ENCODE measurements at places on chromosomes 16 and 17. TPM values are rescaled to one million over a fixed set of nuclear protein-coding genes. Genes with fewer than 3 reads are reported as not detected.

DNA sequence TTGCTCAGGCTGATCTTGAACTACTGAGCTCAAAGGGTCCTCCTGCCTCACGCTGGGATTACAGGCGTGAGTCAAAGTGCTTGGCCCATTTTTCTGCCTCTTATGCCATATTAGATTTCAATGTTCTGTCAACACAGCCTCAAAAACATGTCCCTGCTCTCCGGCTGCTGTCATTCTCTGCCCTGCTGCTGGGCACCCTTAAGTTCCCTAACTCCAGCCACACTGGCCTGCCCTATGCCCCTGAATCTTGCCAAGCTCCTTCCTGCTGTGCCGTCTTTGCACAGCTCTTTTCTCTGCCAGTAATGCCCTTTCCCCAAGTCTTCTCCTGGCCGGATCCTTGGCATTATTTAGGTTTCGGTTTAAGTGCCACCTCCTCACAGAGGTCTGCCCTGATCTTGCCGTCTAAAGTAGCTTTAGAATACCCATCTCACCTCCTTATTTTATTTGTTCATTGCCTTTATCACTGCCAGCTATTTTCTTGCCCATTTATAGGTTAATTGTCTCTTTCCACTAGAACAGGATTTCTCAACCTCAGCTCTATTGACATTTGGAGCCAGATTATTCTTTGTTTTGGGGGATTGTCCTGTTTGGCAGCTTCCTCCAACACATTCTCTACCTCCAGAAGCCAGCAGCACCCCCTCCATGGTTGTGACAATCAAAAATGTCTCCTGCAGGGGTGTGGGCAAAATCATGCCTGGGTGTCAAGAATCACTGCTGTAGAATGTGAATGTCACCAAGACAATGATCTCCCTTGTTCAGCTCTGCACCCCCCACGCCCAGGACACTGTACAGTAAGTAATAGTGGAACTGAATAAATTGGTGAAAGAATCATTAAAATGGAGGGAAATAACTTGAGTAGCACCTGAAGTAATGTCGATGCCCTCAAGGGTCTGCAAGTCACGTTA, 168.2 kb downstream of the CYLD start:
- no peak for DNase-seq

DNA sequence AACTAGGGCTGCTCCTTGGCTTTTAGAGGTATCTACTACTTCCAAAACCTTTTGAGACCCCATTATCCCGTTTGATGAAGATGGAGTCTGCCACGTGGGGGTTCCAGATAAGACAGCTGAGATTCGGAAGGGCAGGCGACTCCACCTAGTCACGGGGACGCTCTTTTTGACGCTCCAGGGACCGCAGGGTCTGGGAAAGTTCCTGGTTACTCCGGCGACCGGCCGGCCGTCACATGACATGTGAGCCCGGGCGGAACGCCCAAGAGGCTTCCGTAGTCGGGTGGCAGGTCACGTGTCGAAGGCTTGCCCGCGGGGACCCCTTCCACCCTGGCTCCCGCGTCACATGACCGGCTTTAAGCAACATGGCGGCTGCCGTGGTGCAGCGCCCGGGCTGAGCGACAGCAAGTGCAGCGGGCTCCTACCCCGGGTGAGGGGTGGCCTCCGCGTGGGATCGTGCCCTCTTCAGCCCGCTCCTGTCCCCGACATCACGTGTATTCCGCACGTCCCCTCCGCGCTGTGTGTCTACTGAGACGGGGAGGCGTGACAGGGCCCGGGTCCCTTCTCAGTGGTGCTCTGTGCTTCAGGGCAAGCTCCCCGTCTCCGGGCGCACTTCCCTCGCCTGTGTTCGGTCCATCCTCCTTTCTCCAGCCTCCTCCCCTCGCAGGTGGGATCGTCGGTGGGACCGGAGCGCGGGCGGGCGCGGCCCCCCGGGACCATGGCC, at the start of gene SPNS1:
Gene SPNS1, plus strand, starts transcription at position 342 of the 721 bp plus-strand sequence. Its CDS starts 374 bp downstream, at position 716.
- DNase-seq, result peak; percentile 98

The C16orf74 gene
- total RNA-seq, result 30.9 TPM

The RASD1 gene
- total RNA-seq, result 28.4 TPM

GRCh38 chr17:72862276-72862999, 230.1 kb downstream of the SLC39A11 start:
- no peak for DNase-seq

DNA sequence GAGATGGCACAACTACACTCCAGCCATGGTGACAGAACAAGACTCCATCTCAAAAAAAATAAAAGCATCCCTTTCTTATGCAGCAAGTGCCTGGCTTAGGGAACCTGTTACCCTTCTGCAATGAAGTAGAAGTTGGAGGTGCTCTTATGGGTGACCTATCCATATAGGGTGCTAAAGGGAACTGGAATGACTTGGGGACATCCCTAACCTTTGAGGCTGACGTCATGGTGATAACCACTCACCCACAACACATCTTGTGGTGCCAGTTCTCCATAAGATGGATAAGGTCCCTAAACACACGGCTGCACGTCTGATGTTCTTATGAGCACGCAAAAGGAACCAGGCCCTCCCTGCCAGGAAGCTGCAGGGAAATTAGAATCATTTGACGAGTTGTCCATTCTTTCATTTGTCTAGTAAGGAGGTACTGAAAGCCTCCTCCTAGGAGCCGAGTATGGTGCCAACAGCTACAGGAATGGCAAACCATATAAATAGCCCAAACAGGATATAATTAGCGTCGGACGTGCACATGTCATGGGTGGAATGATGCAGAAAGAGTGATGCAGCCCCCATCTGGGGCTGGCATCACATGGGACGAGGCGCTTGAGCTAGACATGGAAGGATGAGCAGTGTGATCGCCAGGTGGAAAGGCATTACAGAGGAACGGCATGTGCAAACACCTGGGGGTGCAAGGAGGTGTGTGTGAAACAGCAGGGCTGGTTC, 52.5 kb downstream of the ARHGAP27 start:
- no peak for DNase-seq

Measured in cardiac muscle cell (in vitro differentiated cells and primary cell).